Daoy (cell line): ENCODE measurements at places on chromosomes 6 and 20.

DNA sequence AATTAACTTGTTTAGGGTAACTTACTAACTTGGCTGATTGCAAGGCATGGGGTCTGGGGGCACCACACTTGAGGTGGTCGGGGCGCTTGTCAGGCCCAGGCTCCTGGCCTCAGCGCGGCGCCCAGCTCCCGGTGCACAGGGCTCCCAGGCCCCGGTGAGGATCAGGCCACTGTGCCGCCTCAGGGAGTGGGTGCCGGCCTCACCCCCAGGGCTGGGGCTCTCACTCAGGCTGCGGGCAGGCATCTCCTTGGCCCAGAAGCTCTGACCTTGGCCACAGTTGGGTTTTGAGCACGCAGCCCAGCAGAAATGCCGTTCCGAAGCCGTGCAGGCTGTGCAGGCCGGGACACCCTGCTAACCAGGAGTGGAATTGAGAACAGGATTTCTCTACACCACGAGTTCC is 37.8 kb upstream of the BHLHE23 start:
- DNase-seq: no peak

GRCh38 chr6:134331256-134331655 is 13.3 kb upstream of the SGK1 start:
- no peak for DNase-seq

- no peak for DNase-seq
Observed at GRCh38 chr6:95815389-95816056, 200.3 kb upstream of the FUT9 start.

GRCh38 chr6:127496471-127496870 is 22.7 kb downstream of the MTCL3 start:
- DNase-seq: no peak

GRCh38 chr6:67431076-67431475 is 1204.0 kb upstream of the ADGRB3 start:
- no peak for DNase-seq

DNA sequence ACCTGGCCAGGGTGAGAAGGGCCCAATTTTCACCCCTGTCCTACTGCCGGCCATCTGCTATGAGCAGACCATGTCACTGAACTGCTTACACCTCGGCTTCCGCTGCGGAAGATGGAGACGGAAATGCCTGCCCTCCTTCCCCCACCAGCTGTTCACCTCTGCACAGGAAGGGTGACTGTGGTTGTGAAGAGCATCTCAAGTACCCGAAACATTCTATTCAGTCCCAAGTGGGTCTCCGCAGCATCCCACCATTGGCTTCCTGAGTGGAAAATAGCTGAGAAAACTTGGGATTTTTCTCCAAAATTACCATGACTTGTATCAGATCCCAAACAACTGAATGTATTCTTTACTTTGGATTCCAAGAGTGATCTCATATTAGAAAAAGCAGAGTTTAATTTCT is 16.1 kb downstream of the DOK5 start:
- peak; percentile 7 for DNase-seq

DNA sequence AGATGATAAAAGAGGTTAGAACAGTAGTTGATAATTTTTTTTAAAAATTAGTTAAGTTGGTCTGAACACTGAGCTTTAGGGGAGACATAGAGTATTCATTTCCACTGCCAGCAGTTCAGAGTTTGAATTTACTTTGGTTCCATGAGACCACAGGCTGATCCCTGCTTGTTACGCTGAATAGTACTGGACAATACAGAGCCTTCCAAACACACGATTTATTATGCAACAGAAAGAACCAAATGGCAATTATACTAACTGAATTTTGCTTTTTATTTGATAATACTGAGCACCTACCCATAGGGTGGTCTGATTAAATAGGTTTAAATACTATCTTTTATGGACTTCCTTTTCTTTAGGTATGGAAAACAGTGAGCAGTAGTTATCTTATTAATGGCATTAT is 111.4 kb downstream of the POPDC3 start:
- no peak for DNase-seq

DNA sequence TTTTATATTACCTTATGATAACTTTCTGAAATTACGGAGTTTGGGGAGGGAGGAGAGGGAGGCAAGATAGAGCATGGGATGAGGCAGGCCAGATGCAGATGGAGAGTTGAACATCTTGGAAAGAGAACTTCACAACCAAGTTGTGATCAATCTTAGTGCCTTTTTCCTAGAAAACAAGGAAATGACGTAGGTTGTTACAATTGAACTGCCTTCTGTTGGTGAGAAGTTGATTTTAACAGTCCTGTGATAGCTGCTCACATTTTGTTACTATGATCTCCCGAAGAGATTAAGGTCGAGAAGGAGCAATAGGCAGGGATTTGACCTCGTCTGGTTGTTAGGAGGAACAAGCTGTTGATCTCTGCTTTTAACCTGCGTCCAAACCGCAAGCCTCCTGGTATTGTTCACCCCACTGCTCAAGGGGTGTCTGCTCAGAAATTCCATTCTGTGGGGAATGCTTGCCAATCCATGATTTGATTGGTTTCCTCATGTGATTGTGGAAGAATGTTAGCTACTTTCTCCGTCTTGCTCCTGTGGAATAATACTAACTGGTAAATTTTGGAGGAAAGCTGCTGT is 35.1 kb downstream of the TIAM2 start:
- DNase-seq: no peak

DNA sequence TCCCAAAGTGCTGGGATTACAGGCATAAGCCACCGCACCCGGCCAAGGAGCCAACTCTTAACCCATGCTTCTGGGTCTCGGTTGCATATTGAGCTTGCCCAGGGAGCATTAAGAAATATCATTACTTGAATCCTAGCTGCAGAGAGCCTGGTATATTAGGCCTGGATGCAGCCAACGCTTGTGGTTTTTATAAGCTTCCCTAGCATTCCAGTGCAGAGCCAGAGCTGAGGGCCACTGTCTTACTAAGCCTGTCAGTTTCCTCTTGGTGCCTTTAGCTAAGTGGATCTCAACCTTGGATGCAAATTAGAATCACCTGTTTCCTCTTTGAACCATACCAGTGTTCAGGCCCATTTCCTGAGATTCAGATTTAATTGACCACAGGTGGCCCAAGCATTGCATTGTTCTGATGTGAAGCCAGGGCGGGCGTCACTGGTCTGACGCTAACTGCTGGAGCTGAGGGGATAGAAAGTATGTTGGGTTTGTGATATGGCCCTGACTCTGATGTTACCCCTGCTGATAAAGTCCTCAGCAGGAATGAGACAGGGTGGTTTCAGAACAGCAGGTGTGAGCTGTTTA is 76.3 kb downstream of the BTBD3 start:
- DNase-seq: no peak

DNA sequence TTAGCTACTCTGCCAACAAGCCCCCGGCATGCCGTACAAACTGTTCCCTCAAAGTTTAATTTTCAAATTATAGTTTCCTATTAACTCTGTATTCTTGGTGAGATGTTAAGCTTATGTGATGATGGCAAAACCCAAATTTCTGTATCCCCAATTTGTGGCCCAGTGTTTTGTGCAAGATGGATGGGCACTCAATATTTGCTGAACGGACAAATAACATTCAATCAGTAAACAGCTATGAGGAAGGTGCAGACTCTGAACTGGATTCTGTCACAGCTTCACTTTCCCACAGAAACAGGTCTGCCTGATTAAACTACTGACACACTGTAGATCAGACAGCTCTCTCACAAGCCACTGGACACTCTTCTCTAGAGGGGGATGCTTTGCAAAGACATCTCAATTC is 54.1 kb downstream of the NUDT3 start:
- DNase-seq: no peak

- peak; percentile 92 for DNase-seq
Observed at GRCh38 chr6:26743157-26743821, 83.7 kb upstream of the ZNF322 start.

DNA sequence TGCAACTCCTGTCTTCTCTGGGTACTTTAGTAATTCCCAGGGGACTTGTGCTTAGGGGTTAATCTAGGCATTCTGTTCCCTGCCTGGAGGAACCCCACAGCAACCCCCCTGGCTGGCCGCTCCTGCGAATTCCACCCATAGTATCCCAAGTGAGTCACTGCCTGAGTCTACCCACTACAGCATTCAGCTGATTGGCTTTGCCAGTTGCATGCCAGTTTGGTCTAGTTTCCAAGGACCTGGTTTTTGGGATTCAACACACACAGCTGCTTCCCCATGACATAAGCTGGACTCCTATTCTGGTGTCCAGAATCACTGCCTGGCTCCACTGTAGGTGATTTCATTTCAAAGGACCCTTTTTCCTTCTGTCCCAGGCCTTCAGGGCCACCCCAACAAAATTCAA is 40.3 kb downstream of the PLCG1 start:
- peak; percentile 84 for DNase-seq

DNA sequence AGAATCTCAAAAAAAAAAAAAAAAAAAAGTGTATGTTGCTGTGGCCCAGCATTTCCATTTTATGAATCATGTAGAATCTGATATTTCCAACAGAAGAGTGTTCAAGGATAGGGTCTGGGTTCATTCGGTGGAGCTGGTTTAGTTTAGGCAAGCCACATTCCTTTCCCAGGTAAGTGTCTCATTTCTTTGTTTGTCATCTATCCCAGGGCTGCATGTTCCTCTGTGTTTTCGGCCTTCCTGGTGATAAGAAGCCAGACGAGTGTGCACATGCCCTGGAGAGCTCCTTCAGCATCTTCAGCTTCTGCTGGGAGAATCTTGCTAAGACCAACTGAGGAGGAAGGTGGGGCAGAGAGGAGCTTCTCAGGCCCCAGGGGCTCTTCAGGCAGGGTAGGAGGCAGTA is 38.2 kb downstream of the NFYA start:
- no peak for DNase-seq

DNA sequence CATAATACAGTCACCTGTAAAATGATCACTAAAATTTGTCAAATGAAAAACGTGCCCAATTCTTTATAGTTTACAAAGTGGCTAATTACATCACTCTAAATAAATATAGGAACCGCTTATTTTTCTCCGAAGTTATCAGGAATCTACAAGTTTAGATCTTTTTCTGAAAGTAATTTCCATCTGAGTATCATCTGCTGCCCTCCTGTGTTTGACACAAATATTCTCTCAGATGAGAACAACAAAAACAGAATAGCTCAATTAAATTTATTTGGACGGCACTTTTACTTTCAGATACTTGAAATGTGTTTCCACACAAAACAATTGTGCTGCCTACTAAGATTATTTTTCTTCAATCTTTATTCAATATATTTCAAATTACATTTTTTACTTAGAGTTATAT is 5.0 kb downstream of the SF3B5 start:
- no peak for DNase-seq

- no peak for DNase-seq
Observed at GRCh38 chr6:152063170-152063921, 255.9 kb downstream of the ESR1 start.
